ENCODE measurements at places on chromosomes 7 and 10.

DNA sequence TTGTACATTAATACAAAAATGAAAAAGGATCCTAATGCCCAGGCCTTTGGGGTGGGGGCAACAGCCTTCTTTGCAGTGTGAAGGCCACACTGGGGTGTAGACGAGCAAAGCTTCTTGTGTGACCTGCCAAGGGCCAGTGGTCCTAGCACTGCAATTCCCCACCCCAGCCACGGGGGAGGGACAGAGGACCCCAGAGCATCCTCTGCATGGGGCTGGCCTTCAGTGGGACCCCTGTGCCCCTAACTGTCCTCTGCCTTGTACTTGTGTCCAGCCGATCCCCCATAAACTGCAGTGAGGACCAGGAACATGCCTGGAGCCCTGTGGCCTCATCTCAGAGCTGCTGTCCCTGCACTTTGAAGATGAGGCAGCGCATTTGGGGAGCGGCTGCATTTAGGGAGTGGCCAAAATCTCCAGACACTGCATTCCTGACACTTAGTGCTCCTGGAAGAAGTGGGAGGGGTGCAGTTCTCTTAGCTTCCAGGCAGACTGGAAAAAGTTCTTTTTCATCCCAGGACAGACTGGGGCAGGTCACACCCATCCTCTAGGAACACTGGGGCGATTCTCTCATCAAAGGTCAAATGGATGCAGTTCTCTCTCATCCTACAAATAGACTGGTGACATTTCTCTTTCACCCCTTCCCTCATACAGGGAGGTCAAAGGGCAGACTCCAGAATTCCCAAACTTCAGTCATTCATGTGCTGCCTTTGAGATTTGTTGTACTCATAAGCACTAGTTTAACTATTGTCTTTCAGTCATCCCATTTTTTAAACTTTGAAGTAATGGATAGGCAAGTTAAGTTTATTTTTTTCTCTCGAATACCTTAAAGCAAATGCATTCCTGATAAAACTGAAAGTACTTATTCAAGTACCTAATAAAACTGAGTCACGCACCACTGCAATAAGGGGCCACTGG is 922 bp upstream of the MYO1G start:
- DNase-seq, result no peak

DNA sequence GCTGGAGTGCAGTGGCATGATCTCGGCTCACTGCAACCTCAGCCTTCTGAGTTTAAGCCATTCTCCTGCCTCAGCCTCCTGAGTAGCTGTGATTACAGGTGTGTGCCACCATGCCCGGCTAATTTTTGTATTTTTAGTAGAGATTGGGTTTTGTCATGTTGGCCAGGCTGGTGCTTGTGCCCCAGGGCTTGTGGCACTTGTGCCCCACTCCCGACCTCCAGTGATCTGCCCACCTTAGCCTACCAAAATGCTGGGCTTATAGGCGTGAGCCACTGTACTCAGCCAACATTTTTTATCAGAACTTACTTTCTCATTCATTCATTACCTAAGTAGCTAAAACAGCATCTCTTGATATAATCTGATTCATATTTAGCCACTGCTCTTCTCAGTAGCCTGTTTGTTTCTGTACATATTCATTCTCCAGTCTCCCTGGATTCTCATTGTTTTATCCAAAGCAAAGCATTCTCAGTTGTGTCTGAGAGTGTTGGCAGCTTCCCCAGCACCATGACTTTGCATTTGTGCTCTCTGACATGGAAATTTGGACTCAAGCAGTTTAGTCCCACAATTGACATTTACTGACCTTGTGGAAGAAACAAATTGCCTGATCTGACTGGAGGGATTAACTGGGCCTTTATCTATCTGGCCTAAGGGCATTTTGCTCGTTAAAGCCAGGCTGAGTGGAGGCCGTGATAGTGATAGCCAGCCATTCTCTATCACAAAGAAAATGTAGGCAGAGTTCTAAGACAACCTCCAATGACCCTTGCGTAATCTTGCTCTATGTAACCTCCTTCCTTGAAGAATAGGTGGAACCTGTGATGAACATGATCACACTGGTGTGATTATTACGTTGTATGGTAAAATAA is 44.9 kb downstream of the AKR1B15 start:
- DNase-seq, result peak; percentile 51

DNA sequence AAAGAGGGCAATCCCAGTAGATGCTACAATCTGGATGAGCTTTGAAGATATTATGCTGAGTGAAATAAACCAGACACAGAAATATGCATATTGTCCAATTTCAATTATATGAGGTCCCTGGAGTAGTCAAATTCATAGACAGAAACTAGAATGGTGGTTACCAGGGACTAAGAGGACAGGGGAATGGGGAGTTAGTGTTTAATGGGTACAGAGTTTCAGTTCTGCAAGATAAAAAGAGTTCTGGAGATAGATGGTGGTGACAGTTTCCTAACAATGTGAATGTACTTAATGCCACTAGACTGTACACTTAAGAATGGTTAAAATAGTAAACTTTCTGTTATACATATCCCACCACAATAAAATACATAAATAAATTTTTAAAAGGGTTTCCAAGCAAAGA is 236.6 kb downstream of the ELMO1 start:
- DNase-seq, result no peak

DNA sequence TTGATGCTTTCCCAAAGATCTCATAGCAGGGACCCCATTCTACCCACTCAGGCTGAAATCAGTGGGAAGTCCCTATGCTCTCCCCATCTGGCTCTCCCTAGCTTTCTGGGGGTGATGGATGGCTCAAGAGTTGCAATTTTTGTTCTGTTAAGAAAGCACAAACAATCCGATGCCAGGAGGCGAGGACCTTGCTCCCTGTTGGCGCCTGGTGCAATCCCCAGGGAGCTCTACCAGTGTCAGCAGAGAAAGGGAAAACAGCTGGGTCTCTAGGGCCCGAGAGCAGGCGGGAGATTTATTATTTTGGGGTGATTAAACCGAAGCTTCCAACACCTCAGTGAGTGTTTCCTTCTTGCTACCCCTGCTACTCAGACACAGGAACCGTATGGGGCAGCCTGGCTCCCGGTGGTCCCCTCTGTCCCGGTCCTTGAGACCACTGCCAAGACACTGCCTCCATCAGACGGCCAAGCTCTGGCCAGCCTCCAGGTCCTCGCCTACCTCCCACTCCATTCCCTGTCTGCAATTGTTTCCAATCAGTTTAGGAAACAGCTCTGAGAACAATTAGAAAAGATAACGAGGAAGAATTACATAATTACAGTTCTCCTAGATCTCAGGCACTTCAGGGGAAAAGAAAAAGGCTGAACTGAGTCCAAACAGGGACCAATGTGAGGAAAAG is 147.9 kb downstream of the PLXNA4 start:
- DNase-seq, result no peak

DNA sequence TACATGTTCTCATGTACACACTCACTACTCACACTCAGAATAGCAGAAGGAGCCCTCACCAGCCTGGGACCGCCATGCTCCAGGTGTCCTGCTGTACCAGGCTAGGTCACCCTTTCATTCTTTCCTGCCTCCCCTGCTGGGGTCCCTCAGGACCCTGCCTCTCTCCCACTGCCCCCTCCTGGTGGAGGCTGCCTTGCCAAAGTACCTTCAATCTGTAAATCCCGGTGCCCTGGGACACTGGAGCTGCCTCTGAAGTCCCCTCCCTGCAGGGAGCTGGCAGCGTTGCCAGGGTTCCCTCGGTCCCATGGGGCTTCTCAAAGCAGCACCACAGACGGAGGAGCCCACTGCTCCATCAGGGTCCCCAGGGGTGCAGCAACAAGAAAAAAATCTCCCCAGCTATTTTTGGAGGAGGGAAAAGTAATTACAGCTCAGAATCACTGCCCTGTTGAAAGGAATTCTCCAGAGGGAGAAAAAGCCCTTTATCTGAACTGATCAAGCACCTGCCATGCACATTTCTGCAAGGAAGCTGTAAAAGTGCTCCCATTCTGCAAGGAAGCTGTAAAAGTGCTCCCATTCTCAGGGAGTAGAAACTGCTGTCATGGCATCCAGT is 259.9 kb downstream of the PTPRN2 start:
- DNase-seq, result no peak

- no peak for DNase-seq
Observed at GRCh38 chr10:1412531-1413189, 324.7 kb downstream of the ADARB2 start.

DNA sequence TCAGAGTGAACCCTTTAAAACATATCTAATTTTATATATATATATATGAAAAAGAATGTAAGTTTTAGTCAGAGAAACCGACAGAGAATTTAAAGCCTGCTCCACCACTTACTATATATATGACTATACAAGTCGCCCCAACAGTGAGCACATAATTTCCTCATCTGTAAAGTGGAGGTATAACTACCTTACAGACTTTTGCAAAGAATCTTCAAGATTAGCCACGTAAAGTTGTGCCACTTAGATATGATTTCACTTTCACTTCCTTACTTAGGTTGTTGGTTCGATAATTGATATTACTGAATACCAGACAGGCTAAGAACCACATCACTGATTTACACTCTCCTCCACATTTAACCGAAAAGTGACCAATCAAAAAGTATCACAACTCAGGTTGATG is 94.7 kb downstream of the PDE1C start:
- no peak for DNase-seq

- no peak for DNase-seq
Observed at GRCh38 chr10:110643653-110644597, at the start of gene RBM20. RBM20 (plus strand) TSS chr10:110644336; CDS start chr10:110644455, 119 bp downstream.
